ENCODE measurements at places on chromosomes 16 and 17.
A peak's percentile ranks its signal among the peaks of the same experiment; 100 is the strongest.

DNA sequence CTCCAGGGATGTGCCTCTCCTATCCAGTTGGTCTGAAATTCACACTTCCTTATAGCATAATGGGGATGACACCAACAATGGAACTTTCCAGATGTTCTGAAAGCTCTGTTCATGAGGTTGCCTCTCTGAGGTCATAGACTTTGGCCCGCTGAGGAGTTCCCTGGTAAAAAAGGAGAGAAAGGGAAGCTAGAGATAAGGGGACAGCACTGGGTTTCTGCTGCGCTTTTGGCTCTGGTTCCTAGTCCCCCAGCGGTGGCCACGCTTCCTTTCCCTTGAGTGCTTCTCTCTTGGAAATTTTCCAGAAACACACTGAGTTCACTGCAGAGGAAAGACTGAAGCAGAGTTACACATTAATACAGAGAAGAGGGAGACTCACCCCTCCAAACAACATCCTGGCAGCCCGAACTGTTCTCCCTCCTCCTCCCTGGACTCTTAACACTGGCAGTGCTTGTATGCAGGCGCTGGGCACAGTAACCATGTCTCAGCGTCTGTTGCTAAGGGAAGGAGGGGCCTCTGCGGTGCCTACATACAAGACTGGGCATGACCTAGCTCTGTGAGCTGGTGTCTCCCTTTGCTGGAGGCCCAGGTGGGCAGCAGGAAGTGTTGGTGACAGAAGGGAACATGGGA lies at the start of gene DNAH3:
DNAH3 (minus strand) TSS at position 472 of the 627 bp plus-strand sequence. CDS start 527 bp downstream, outside the sequence.
- peak; percentile 77 for DNase-seq

- no peak for DNase-seq
Measured at GRCh38 chr17:49549311-49549605, 26.4 kb upstream of the NXPH3 start.

- DNase-seq: no peak
Measured at GRCh38 chr17:50020841-50021599, 26.0 kb upstream of the DLX3 start.

DNA sequence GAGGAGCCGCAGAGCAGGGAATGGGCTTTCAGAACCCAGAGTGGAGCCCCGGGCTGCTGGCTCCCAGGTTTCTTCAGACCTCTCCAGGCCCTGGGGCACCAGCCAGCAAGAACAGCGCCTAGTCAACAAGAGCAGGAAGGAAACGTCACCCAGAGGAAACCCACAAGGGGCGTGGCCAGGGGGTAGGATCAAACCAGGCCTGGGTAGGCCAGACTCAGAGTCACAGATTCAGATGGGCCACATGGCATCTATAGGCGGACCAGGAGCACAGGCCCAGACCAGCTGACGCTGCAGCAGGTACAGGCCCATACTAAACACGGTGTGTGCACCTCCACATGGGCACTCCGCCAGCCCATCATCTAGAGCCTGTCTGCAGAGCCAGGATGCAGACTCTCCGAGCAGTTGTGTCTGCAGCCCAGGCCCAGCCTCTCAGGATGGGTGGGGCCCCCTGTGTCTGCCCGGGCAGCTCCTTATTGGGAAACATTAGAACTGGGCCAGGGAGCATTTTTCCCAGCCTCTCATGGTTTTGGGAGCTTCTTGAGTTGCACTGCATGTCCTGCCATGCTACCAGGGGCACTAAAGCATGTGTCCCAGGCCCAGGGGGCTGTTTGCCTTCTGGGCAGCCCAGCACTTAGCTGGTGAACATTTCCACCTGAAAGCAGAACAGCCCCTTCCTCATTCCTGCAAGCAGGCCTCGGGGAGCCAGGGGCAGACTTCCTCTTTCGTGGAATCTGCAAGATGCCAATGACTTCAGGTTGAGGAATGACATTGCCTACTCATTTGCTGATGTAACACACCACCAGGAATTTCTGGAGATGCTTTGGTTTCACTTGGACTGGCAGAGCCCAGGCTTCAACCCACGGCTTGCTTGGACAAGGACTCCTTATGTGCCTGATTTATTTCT lies at the start of gene NLRP1:
NLRP1 (minus strand) TSS at position 127 of the 904 bp plus-strand sequence. CDS start 552 bp downstream, outside the sequence.
- no peak for DNase-seq

DNA sequence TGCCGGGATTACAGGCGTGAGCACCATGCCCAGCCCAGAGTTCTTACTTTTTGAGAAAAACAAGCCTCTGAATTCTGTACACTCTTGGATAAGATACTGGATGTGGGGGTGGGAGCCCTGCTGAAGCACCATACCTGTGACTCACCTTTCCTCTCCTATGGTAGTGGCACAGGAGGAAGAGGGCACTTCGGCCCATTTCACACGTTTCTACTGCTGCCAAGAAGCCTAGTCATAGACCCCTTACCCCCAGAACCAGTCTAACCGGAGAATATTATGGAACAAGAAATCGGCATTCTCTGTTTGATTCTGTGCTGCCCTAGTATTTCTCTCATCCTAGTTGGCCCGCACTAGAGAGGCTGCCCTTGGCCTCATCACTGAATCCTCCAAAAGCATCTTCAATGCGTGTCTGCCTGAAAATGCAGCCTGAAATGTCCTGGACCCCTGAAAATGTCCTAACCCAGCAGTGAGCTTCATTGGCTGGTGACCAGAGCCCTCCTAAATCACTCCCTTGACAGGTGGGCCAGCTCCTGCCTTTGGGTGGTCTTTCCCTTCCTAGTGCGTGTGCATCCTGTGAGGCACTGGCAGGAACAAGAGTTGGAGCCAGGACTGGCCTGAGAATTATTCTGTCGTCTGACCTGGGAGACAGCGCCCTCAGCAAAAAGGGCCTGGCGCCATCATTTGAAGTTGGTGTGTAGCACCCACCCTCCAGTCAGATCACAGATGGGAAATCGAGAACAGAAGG lies 37.9 kb downstream of the NDEL1 start:
- DNase-seq: no peak

DNA sequence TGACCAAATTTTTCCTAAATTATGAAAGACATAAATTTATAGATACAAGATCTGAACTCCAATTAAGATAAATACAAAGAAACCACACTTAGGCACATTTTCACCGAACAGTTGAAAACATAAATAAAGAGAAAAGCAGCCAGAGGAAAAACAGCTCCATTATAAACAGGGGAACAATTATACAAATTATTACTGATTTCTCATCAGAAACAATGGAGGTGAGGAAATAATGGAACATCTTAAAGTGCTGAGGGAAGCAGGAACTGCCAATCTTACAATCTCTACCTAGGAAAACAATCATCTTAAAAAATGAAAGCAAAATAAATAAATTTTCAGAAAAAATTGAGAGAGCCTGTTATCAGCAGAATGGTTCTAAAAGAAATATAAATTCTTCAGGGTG lies 234.4 kb upstream of the PMFBP1 start:
- no peak for DNase-seq

GRCh38 chr16:84848986-84849634 lies 29.3 kb downstream of the CRISPLD2 start:
- DNase-seq: no peak

GRCh38 chr17:83125515-83126274 lies 46.3 kb downstream of the METRNL start:
- DNase-seq: no peak

- DNase-seq: no peak
Measured at GRCh38 chr17:13351046-13351445, 250.7 kb downstream of the HS3ST3A1 start.

GRCh38 chr16:78228704-78229103 lies 129.2 kb downstream of the WWOX start:
- DNase-seq: no peak

GRCh38 chr16:87424266-87424665 lies 32.1 kb downstream of the MAP1LC3B start:
- no peak for DNase-seq

- DNase-seq: no peak
Measured at GRCh38 chr17:31079731-31080130, 15.0 kb upstream of the NF1 start.

GRCh38 chr16:83689385-83689831 lies 118.4 kb upstream of the HSBP1 start:
- no peak for DNase-seq

DNA sequence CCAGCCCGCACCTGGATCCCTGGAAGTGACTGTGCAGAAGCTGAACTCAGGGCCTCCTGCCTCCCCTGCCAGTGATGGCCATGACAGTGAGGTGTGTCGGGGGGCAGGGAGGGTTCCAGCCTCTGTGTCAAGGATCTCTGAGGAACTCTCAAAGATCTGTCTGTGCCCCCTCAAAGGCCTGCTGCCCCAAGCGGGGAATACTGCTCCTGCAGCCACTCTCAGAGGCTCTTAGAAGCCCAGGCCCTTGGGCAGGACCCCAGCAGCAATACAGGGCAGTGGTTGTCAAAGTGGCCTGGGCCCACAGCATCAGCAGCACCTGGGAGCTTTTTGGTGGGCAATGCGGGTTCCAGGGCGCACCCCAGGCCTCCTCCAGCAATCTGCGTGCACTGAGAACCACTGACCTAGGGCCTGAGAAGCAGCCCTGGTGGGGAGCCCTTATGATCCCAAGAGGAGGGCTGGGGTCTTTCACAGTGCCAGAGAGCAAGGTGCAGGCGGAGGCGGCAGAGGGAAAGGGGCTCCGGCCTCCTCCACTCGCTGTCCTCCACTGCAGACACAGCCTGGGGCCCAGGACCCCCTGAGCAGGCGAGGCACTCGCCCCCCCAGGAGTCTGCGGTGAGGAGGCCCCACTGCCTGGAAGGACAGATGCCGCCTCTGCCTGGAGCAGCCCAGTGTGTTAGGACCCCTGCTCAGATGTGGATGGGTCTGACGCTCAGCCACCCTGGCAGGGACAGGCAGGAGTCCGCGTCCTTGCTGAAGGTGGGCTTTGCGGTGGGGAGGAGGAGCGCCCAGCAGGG lies 42.1 kb downstream of the ENGASE start:
- no peak for DNase-seq

DNA sequence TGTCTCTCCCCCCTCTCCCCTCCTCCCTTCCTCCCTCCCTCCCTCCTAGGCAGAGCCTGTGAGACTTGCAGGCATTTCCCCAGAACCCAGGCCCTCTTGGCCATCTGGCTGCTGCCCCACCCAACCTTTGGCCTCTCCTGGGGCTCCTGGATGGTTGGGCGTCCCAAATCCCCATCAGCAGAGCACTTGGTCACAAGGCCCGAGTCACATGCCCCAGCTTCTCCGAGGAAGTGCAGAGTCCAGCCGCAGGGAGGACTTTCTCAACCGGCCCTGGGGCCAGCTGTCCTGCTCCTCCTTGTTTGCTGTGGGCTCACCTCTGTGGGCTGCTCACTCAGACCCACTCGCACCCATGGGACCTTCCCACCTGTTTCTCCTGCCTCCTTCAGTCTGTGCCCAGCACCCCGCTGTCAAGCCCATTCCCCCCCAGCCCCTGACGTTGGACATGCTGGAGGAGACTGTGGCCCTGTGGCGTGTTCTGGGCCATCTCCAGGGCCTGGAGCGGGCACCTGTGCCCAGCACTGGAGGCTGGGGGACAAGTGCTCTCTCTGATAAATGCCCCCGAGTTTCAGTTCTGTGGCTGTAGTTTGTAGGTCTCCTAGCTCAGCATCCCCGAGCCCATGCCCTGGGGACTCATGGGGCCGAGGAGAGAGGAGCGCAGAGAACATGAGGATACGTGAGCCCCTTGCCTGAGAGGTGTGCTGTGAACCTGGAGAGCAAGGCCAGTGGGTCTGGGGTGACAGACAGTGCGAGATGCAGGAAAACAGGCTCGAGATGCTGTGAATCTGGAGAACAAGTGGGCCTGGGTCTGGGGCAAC lies 42.3 kb upstream of the ZNF750 start:
- DNase-seq: no peak

- DNase-seq: no peak
Measured at GRCh38 chr16:50598256-50598894, 50.2 kb downstream of the NKD1 start.

DNA sequence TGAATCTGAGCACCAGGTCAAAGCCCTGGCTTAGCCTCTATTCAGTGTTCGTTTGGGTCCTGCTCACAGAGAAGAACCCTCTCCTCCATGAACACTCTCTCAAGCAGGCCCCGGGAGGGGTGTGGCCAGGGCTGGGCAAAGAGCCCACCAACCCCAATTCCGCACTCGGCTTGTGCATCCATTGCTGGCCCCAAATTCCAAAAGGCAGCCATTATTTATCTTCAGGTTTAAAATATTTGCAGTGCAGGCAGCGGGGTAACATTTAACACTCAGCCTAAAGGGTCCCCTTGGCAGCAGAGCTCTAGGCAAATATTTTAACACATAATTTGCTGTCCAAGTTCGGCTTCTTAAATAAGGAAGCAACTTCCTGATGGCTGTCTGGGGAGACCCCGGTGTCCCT lies 115.7 kb downstream of the ZNF423 start:
- no peak for DNase-seq

DNA sequence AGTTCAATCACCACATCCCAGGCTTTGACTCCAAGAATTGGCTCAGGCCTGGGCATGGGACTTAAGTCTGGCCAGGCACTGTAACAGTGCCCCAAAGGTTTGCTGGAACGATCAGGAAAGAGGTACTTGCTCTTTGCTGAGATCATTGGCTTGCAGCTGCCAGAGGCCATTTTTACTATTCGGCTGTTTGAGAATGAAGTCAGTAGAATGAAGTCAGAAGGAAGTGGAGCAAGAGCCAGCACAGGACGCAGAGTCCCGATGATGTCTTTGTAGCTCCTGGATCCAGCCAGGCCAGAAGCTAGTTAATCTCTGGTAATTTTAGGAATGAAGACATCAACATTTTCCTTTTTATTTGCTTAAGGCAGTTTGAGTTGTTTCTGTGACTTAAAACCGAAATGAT lies 195.5 kb downstream of the RAB11FIP4 start:
- no peak for DNase-seq

DNA sequence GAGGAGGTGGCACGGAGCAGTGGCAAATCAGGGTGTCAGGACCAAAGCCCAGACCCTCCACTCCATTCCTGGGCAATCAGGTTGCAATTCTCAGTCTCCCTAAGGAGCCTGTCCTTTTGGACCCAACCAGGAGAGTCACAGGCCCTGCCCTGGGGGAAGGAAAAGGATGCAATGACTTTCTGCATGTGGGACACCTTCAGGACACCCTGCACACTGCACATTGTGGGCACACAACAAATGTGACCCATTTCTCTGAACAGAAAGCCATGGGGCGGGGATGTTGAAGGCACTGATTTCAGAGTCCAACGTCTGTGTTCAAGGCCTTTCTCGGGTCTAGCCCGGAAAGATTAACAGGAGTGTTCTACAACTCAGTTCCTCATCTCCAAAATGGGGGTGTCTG lies 286.2 kb upstream of the FOXF1 start:
- no peak for DNase-seq

DNA sequence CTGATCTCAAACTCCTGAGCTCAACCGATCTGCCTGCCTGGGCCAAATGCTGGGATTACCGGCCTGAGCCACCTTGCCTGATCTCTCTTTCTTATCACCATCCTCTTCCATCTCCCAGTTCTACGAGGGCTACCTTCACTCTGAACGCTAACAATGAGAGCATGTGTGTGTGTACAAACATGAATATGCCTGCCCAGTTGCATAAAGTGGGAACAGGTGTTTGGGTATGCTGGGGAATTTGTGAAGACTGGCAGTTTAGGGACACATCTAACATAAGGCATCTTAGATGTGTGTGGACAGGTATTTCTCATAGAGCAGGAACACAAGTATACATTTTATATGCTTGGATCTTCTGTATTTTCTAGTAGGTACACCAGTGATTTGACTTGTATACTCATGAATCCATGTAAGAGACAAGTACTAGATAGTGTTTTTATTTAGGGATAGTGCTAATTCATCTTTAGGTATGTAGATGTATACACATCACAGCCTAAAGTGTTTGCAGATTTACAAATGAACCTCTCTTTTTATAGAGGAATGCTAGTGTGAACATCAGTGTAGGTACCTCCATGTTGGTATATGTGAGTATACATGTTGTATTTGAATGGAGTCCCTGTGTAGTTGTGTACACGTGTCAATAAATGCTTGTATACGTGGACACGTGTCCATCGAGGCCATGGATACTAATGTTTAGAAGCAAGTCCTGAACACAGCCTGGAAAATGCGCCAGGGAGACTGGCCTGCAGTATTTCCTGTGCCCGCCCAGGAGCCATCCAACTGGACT lies 1.2 kb upstream of the DLX4 start:
- no peak for DNase-seq

Measured in NCI-H510A (cell line).